Fibroblast of upper back skin (primary cell): ENCODE measurements at places on chromosomes 16 and 17.

- no peak for DNase-seq
These were observed 64.3 kb upstream of the HS3ST3A1 start for GRCh38 chr17:13665872-13666635.

GRCh38 chr17:31412511-31412910, 21.0 kb downstream of the RAB11FIP4 start:
- DNase-seq, result no peak

- no peak for DNase-seq
These were observed 1.4 kb upstream of the RHBDF2 start for GRCh38 chr17:76502341-76503211.

DNA sequence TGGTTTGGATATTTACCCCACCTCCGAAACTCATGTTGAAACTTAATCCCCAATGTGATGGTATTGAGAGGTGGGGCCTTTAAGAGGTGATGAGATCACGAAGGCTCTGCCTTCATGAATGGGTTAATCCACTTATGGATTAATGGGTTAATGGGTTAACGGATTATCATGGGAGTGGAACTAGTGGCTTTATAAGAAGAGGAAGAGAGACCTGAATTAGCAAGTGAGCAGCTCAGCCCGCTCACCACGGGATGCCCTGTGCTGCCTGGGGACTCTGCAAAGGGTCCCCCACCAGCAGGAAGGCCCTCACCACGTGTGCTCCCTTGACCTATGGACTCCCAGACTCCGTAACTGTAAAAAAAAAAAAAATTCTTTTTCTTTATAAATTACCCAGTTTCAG, 16.5 kb upstream of the GPRC5B start:
- no peak for DNase-seq

- peak; percentile 2 for DNase-seq
These were observed 66.1 kb downstream of the AXIN2 start for GRCh38 chr17:65495122-65496055.

- no peak for DNase-seq
These were observed 75.9 kb downstream of the ARHGAP17 start for GRCh38 chr16:24939224-24939623.
